ENCODE measurements at places on chromosomes 7 and 10.

DNA sequence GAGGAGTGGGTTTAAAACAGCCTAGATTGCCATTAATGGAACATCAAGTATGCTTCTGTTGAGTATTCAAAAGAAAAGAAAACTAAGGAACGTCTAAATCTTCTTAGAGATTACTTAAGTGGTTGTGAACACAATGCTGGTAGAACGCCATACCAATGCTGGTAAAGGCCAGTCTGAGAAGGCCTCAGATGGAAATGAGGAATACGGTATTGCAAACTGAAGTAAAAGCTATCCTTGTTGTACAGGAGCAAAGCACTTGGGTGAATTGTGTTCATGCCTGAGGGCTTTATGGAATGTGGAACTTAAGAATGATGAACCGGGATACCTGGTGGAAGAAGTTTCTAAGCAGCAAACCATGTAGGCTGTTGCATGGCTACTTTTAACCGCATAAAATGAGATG lies 208.0 kb downstream of the KCND2 start:
- no peak for DNase-seq

GRCh38 chr10:107649249-107649648 lies 484.7 kb upstream of the SORCS1 start:
- DNase-seq = no peak

GRCh38 chr7:131106681-131107336 lies 220.9 kb upstream of the MKLN1 start:
- DNase-seq = no peak

GRCh38 chr7:106938803-106939202 lies 73.7 kb downstream of the PIK3CG start:
- no peak for DNase-seq

DNA sequence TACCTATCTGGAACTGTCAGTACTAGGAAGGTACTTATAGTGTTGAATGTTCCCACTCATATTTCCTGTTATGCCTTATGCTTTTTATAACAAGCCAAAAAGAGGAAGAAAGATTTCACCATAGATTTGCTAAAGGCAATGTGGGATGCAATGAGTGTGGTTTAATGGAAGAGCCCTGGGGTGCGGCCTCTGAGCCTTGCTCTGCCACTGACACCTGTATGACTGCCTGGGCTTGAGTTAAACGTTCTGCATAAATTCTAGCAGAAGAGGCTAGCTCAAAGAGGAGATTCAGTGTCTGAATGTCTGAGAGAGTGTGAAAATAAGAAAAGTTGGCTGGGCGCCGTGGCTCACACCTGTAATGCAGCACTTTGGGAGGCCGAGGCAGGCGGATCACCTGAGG lies 143.8 kb downstream of the TPST1 start:
- no peak for DNase-seq

- no peak for DNase-seq
These were observed 114.0 kb downstream of the WDFY4 start for GRCh38 chr10:48798481-48799254.

- no peak for DNase-seq
These were observed 63.1 kb downstream of the TNS3 start for GRCh38 chr7:47518827-47519226.

All from glomerular endothelial cell (primary cell).